Psoas muscle (tissue), 8 donors: ENCODE measurements at places on chromosomes 3 and 15. TPM values are rescaled to one million over a fixed set of nuclear protein-coding genes. Genes with fewer than 3 reads are reported as not detected.
A peak's percentile ranks its signal among the peaks of the same experiment; 100 is the strongest.

MESP2 gene
- not detected for total RNA-seq

HIGD1A gene
- 118 TPM for total RNA-seq

- H3K36me3 ChIP-seq, result no peaks in the 10 kb centered on the region
- no peak overlapping the region for H3K4me3 ChIP-seq
- H3K4me1 ChIP-seq, result no peaks in the 10 kb centered on the region
- no peak overlapping the region for H3K27ac ChIP-seq
- H3K27me3 ChIP-seq, result no peaks in the 10 kb centered on the region
These were observed 319.4 kb upstream of the STAC start for GRCh38 chr3:36060950-36061349.

DNA sequence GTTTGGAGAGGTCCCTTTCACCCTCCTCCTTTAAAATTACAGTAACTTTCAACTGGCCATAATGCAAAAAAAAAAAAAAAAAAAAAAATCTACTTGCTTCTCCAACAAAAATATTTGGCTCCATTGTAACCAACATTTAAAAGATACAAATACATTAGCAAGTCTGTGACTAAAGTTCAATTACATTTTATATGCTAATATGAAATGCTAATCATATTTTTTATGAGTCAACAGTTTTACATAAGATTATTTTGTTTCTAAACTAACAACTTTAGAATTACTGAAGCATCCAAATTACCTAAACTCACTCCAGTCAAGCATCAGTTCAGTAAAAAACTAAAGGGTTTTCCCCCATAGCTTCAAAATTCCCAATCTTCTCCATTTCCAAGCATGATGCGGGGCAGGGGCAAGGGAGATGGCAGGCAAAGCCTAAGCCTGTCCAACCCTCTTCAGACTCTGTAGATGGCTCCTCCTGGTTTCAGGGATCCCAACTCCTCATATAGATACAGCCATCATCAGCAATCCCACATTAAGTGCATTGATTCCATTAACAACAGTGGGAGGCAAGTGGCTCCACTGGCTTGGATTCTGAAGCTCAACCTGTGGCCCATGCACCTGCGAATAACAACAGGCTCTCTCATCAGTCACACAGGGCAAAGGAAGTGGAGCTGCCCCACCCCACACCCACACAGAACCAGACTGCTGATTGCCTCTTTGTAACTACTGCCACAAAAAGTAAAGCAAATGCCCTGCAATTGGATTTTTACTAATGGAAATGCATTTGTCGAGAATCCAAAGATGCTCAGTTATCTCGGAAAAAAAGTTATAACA is 15.0 kb downstream of the SFMBT1 start:
- no peak overlapping the region for H3K4me3 ChIP-seq
- no peaks in the 10 kb centered on the region for H3K36me3 ChIP-seq
- H3K27me3 ChIP-seq, result no peaks in the 10 kb centered on the region
- peaks cover 9% of the 10 kb centered on the region for H3K4me1 ChIP-seq
- H3K27ac ChIP-seq, result no peak overlapping the region

- no peaks in the 10 kb centered on the region for H3K27me3 ChIP-seq
- H3K27ac ChIP-seq, result peak overlapping the region; percentile 30
- no peaks in the 10 kb centered on the region for H3K4me1 ChIP-seq
These were observed 23.3 kb upstream of the ATP1B3 start for GRCh38 chr3:141853081-141853601.

GRCh38 chr3:107913701-107914100 is 177.1 kb downstream of the CD47 start:
- no peaks in the 10 kb centered on the region for H3K36me3 ChIP-seq
- H3K27me3 ChIP-seq, result no peaks in the 10 kb centered on the region
- no peaks in the 10 kb centered on the region for H3K4me1 ChIP-seq
- no peak overlapping the region for H3K4me3 ChIP-seq

- DNase-seq, result no peak
- no peaks in the 10 kb centered on the region for H3K36me3 ChIP-seq
- no peaks in the 10 kb centered on the region for H3K4me1 ChIP-seq
- H3K27me3 ChIP-seq, result no peaks in the 10 kb centered on the region
- H3K27ac ChIP-seq, result no peak overlapping the region
These were observed 31.8 kb downstream of the SLC7A14 start for GRCh38 chr3:170553788-170554757.

FSTL1 gene
- 46.9 TPM for total RNA-seq

DNA sequence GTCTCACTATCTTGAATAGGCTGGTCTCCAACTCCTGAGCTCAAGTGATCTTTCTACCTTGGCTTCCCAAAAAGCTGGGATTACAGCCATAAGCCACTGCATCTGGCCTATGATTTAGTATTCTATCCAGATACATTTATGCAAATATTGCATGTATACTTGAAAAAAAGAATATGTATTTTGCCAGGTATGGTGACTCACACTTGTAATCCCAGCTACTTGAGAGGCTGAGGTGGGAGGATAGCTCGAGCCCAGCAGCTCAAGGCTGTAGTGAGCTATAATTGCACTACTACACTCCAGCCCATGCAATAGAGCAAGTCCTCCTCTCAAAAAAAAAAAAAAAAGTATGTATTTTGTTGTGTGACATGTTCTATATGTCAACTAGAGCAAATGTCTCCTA is 54.4 kb downstream of the SLC15A2 start:
- no peak for DNase-seq
- no peak overlapping the region for H3K27ac ChIP-seq
- no peaks in the 10 kb centered on the region for H3K27me3 ChIP-seq
- no peak overlapping the region for H3K4me3 ChIP-seq
- H3K4me1 ChIP-seq, result no peaks in the 10 kb centered on the region

GRCh38 chr3:37456781-37457180 is 282.4 kb upstream of the LRRFIP2 start:
- H3K27ac ChIP-seq, result peak overlapping the region; percentile 87
- no peaks in the 10 kb centered on the region for H3K36me3 ChIP-seq

GRIP2 gene
- 37.4 TPM for total RNA-seq

- no peaks in the 10 kb centered on the region for H3K27me3 ChIP-seq
- no peaks in the 10 kb centered on the region for H3K4me1 ChIP-seq
- no peak for DNase-seq
- no peaks in the 10 kb centered on the region for H3K36me3 ChIP-seq
- H3K4me3 ChIP-seq, result no peak overlapping the region
These were observed 46.8 kb upstream of the LPP start for GRCh38 chr3:188106887-188107830.

DNA sequence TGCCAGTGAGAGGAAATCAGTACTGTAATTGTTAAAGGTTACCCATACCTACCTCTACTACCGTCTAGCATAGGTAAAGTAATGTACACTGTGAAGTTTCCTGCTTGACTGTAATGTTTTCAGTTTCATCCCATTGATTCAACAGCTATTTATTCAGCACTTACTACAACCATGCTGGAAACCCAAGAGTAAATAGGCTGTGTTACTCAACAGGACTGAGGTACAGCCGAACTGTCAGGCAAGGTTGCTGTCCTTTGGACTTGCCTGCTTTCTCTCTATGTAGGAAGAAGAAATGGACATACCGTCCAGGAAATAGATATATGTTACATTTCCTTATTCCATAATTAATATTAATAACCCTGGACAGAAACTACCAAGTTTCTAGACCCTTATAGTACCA is 265.5 kb downstream of the NR2F2 start:
- no peak for DNase-seq
- H3K4me1 ChIP-seq, result no peaks in the 10 kb centered on the region
- no peaks in the 10 kb centered on the region for H3K27me3 ChIP-seq
- H3K36me3 ChIP-seq, result no peaks in the 10 kb centered on the region
- no peak overlapping the region for H3K4me3 ChIP-seq

- peaks cover 3% of the 10 kb centered on the region for H3K4me1 ChIP-seq
- no peaks in the 10 kb centered on the region for H3K27me3 ChIP-seq
- H3K4me3 ChIP-seq, result no peak overlapping the region
- H3K27ac ChIP-seq, result peak overlapping the region; percentile 46
These were observed 89.5 kb downstream of the ITPR1 start for GRCh38 chr3:4582624-4583023.

INSYN1 gene
- 6.6 TPM for total RNA-seq

DNA sequence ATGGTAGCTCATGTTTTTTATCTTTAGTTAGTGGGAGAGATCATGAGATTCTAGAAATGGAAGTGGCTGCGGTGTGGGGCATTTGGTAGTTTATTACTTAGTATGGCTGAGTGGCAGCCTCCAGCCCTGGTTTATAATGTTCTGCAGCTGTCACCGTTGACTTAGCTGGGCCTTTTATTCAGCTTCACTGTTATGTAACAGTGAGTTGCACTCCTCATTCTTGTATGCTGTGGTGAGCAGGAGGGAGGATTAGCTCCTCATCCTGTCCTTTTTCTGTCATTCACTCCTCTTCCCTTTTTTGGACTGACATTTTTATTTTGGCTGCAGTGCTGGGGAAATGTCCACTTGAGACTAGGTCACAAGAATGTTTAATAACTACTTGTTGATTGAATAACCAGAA is 29.5 kb downstream of the RAD54L2 start:
- H3K36me3 ChIP-seq, result no peaks in the 10 kb centered on the region
- H3K4me3 ChIP-seq, result no peak overlapping the region
- no peaks in the 10 kb centered on the region for H3K27me3 ChIP-seq
- H3K27ac ChIP-seq, result peak overlapping the region; percentile 41

- no peak overlapping the region for H3K4me3 ChIP-seq
- no peaks in the 10 kb centered on the region for H3K27me3 ChIP-seq
- no peak for DNase-seq
- no peak overlapping the region for H3K27ac ChIP-seq
- peaks cover 24% of the 10 kb centered on the region for H3K4me1 ChIP-seq
These were observed 11.3 kb downstream of the EXOSC7 start for GRCh38 chr3:44987332-44987731.

GRCh38 chr3:77039606-77040171 is at the start of gene ROBO2:
TSS of gene ROBO2 (plus strand) at chr3:77040099. CDS start at chr3:77040786, 687 bp downstream.
- H3K36me3 ChIP-seq, result no peaks in the 10 kb centered on the region
- H3K4me3 ChIP-seq, result peak within 1 kb of the TSS; percentile 56
- no peaks in the 10 kb centered on the region for H3K4me1 ChIP-seq

ZPLD1 gene
- not detected for total RNA-seq

GRCh38 chr3:9862391-9863057 is 17.5 kb downstream of the CIDEC start:
- no peaks in the 10 kb centered on the region for H3K36me3 ChIP-seq
- H3K4me3 ChIP-seq, result peak overlapping the region; percentile 65
- H3K4me1 ChIP-seq, result no peaks in the 10 kb centered on the region
- no peak overlapping the region for H3K27ac ChIP-seq
- peak; percentile 70 for DNase-seq
- no peaks in the 10 kb centered on the region for H3K27me3 ChIP-seq

DNA sequence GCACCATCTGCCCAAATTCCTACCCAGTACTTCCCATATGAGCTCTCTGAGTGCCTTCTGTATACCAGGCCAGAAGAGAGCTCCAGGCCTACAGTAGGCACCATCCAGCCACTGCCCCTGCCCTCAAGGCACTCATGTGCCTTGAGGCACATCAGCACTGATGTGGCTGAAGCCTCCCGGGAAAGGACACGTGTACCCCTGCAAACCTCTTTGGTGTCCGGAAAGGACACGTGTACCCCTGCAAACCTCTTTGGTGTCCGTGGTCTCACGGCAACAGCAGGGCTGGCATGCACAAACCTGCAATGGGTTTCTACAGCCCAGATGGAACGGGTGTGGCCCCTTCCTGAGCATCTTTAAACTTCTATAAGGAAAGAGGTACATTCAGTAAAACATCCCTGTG is 209.4 kb upstream of the IGF1R start:
- DNase-seq, result no peak
- no peaks in the 10 kb centered on the region for H3K36me3 ChIP-seq
- H3K4me1 ChIP-seq, result no peaks in the 10 kb centered on the region
- no peak overlapping the region for H3K4me3 ChIP-seq
- no peak overlapping the region for H3K27ac ChIP-seq

PYGO1 gene
- total RNA-seq, result 30.2 TPM

DNA sequence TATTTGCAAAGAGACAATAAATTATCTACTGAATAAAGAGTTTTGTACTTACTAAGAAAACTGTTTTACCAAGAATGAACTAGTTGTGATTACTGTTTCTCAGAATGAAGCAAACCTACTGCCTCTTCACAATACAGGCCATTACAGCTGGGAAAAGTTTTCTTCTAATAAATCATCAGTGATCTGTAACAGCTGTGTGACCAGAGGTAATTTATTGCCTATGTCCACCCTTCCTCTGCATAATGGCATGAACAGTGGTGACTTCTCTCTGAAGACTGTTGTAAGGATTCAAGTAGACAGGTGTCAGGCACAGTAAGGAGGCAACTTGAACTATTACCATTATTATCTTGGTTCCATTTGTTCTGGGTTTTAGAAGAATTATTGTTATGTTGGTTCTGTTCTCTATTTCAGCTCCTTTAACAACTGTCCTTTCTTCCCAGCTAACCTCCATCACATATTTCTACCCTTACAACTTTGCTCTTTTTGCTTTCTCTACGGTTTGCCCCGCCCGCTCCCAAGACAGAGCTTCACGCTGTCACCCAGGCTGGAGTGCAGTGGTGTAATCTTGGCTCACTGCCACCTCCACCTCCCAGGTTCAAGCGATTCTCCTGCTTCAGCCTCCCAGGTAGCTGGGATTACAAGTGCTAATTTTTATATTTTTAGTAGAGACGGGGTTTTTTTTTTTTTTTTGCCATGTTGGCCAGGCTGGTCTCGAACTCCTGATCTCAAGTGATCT is 51.5 kb downstream of the PRKAR2A start:
- H3K4me1 ChIP-seq, result peaks cover 11% of the 10 kb centered on the region
- peaks cover 14% of the 10 kb centered on the region for H3K36me3 ChIP-seq
- H3K4me3 ChIP-seq, result no peak overlapping the region
- no peaks in the 10 kb centered on the region for H3K27me3 ChIP-seq
- DNase-seq, result no peak
- H3K27ac ChIP-seq, result peak overlapping the region; percentile 69

PPM1L gene
- total RNA-seq, result 76.1 TPM

GRCh38 chr3:43268636-43269035 is 17.7 kb upstream of the SNRK start:
- H3K27ac ChIP-seq, result no peak overlapping the region
- no peak overlapping the region for H3K4me3 ChIP-seq
- H3K27me3 ChIP-seq, result no peaks in the 10 kb centered on the region
- no peaks in the 10 kb centered on the region for H3K4me1 ChIP-seq
- no peak for DNase-seq
- H3K36me3 ChIP-seq, result no peaks in the 10 kb centered on the region

DNA sequence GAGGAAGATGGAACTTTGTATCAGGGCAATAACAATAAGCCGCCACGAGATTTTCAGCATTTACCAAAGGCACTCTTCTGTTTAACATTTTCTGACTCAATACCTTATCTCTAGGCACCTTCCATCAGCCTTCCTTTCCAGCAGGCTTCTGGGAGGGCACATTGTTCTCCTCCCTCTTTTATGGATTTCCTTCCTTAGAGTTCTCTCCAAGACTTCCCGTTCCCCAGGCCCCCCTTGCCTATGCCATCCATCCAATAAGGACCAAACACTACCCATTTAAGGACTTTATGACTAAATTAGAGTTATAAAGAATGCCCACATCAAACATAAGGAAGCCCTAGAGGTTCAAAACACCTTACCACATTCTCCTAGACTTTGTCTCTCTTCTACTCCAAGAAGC is 71.0 kb upstream of the ACP3 start:
- H3K36me3 ChIP-seq, result no peaks in the 10 kb centered on the region
- no peaks in the 10 kb centered on the region for H3K27me3 ChIP-seq

DNA sequence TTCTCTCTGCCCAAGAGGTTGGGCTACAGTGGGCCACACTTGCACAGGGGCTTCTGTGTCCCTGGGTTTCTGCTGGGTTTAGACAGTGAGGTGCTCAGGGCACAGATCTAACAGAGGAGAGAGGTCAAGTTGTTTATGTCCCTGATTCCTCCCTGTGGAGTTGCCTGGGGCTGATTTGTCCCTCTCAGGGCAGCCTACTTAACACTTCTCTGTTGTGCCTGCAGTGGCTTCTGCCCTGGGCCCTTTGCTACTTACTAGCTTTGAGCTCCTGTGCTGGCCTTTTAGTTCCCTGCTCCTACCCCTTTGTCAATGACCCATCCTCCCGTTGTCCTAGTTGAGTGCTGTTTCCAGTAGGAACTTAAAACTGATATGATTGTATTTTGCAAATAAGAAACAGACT is 114.0 kb upstream of the RGMA start:
- H3K27ac ChIP-seq, result peak overlapping the region; percentile 67
- H3K4me1 ChIP-seq, result peaks cover 13% of the 10 kb centered on the region
- H3K4me3 ChIP-seq, result no peak overlapping the region
- no peaks in the 10 kb centered on the region for H3K27me3 ChIP-seq
- no peak for DNase-seq

KBTBD13 gene
- 1.3 TPM for total RNA-seq
